Kasumi-1 (cell line): ENCODE measurements at places on chromosomes 3 and 15.

DNA sequence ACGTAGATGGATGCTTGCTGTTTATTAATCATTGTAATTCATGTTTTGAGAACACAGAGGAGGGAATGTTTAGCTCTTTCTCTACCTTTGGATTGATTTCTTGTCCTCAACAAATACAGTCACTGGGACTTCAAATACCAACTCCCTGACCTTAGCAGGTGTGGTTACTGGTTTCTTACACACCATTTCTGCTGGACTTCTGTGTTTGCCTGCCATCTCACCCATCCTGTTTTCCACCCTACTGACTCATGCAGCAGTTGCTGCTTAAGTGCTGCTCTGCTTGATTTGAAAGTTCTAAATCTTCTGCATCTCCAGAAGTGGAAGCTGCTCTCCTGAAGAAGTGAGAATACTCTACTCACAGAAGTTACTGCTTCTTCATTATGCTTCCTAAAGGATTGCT is 170.3 kb downstream of the ZPLD1 start:
- DNase-seq: no peak

- DNase-seq: no peak
These were observed 489.0 kb upstream of the CDIN1 start for GRCh38 chr15:36090286-36090946.

- DNase-seq: no peak
These were observed 1.9 kb downstream of the ROBO2 start for GRCh38 chr3:77041811-77042210.

- DNase-seq: peak; percentile 79
These were observed 56.4 kb downstream of the RPL39L start for GRCh38 chr3:187082758-187083375.

DNA sequence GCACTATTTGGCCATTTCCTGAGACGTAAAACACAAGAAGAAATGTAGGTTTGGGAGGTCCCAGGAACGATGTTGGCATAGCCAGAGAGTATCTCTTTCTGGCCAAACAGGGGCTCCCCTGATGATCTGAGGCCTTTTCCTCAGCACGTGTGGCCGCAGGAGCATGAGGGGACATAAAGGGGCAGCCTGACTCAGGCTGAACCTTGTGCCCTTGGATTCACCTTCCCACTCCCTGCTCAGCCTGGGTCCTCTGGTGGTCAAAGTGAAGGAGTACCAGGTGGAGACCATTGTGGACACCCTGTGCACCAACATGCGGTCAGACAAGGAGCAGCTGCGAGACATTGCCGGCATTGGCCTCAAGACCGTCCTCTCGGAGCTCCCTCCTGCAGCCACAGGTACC is 10.6 kb downstream of the CAND2 start:
- no peak for DNase-seq

DNA sequence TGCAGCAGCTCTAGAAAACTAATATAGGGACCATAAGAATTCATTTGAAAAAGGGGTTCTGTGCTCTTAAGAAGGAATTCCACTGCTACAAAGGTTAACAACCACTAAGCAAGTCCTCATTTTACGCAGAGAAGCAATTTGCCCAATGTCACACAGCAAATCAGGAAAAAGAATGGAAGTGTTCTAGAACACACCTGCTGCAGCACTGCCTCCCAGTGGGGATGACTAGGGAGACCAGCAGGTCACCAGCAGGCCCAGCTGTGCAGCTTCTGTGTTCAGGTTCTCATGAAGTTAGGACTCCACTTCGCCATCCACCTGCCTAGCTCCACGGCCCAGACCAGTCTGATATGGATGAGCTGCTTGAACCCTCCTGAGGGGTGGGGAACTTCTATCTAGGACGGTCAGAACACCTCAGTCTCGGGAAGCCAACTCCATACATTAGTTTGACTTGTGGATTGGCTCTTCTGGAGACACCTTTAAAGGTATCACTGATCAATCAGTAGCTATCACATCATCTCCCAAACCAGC is 18.6 kb downstream of the POMGNT2 start:
- no peak for DNase-seq

GRCh38 chr3:99842826-99843589 is 25.3 kb downstream of the CMSS1 start:
- peak; percentile 77 for DNase-seq

DNA sequence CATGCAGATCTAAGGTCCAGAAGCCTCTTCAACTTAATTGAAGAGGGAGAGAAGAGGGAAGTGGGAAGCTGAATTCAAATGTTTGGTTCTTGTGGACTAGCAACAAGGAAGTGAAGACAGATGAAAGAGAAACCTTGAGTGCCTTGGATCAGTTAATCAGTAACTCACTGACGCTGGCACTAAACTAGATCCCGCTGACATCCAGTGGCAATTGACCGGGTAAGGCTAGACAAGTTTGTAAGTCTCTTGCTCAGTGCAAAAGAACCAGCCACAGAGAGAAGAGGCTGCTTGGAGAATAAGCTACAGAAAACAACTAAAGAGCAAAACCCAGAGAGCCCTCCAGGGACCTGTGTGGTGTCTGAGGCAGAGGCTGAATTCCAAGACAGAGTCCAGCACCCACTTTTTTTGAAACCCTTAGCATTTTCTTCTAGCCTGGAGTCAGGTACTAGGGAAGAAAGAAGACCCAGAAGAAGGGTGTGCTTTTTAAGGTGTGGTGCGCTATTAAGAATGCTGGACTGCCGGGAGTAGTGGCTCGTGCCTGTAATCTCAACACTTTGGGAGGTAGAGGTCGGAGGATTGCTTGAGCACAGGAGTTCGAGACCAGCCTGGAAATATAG is 6.9 kb downstream of the PLCH1 start:
- DNase-seq: peak; percentile 56

- DNase-seq: no peak
These were observed 7.5 kb upstream of the ALCAM start for GRCh38 chr3:105359098-105359762.

DNA sequence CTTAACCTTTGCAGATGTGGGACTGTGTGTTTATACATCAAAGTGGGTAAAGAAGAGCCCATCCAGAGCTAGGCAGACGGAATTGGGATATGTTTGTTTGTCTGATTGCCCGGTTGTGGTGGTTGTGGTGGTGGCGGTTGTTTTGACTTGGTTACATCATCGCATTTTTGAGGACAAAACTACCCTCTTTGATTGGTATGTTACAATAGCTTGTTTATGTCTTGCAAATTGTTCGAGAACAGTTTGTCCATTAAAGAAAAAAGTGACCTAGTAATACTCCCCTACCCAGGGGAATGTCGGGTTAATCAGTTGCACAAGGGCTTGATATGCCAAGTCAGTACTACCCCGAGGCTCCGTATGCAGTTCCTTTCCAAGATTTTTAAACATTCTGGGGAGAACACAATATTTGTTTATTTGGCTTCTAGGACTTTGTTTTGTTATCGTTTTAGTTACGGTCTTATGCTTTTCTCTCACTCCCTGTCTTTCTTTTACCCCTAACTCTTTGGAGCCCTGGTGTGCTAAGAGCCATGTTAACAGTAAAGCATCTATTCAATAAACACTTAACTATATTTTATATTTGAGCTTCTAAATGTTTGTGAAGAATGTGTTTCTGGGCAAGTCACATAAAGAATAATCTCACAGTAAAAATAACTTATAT is 315.4 kb downstream of the LPP start:
- no peak for DNase-seq

DNA sequence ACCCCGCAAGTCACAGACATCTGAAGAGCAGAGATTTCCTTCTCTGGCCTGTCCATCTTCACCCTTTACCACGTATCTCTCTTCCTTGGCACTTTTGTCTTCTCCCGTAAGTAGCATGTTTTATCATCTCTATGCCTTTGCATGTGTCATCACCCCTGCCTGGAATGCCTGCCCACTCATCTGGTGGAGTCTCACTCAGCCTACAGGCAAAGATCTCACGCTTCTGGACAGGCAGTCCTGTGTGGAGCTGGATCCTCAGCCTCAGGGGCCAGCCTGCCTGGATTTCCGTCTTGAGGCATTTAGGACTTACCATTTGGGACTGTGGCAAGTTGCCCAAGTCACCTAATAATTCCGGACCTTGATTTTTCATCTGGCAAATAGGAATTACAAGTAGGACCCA is 114.3 kb upstream of the CACNA2D3 start:
- no peak for DNase-seq

- DNase-seq: no peak
These were observed 382.4 kb downstream of the SHQ1 start for GRCh38 chr3:72465853-72466252.

GRCh38 chr3:184772667-184773272 is 39.2 kb upstream of the VPS8 start:
- no peak for DNase-seq

DNA sequence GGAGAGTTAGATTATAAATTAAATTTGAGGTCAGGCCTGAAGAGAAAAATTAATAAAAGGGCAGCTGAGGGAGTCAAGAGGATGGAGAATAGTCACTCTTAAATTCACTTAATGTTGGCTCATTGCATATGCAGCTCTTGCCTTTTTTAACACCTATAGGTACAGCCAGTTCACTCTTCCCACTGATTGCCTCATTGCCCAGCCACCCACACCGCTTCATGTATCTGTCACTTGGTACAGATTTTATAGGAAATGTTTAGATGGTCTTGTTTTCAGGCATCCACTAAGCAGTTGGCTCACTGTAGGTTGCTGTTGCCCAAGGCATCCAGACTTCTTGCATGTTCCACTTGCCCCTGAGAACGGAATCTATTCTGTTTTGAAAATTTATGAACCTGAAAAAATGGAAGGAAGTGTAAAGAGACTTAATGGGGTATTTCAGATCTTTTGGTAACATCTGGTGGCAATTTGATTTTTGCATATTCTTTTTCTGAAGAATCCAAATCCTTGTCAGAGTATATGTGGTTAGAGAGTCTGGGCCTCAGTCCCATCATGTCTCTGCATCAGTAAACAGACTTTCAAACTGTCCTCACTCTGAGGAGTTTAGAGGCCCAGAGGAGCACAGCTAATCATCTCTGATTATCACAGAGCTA is 151.9 kb downstream of the RBPMS2 start:
- DNase-seq: no peak

GRCh38 chr3:152174876-152175527 is 93.7 kb upstream of the MBNL1 start:
- DNase-seq: no peak

- DNase-seq: no peak
These were observed 27.5 kb downstream of the AQP9 start for GRCh38 chr15:58165661-58166060.

DNA sequence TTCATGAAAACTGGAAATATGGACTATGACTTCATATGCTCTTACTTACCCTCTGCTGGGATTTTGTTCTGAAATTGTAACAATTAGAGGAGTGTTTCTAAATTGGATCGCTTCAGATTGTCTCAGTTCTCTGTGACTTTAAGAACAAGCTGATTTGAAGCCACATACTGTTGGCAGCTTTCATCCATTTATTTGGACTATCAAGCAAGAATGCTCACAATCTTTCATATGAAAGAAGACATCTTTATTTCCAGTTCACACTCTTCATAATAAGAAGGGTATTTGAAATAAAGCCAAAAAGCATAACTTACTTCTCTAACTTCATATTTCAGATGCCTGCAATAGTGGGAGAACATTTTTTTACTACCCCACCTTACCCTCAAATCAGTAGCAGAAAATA is 491.6 kb upstream of the TPRG1 start:
- DNase-seq: no peak

GRCh38 chr3:72957297-72957696 is 39.3 kb upstream of the PPP4R2 start:
- DNase-seq: no peak

- DNase-seq: no peak
These were observed 47.1 kb upstream of the ANKRD28 start for GRCh38 chr3:15844889-15845288.

GRCh38 chr3:24222165-24222805 is 272.4 kb downstream of the THRB start:
- peak; percentile 12 for DNase-seq

- DNase-seq: no peak
These were observed 285.7 kb downstream of the CADM2 start for GRCh38 chr3:85244519-85244918.

- no peak for DNase-seq
These were observed 63.3 kb upstream of the TPM1 start for GRCh38 chr15:62979252-62979651.

GRCh38 chr3:142586803-142587406 is 8.4 kb upstream of the ATR start:
- peak; percentile 80 for DNase-seq

- no peak for DNase-seq
These were observed 1020.5 kb upstream of the CFAP20DC start for GRCh38 chr3:60070366-60070765.

DNA sequence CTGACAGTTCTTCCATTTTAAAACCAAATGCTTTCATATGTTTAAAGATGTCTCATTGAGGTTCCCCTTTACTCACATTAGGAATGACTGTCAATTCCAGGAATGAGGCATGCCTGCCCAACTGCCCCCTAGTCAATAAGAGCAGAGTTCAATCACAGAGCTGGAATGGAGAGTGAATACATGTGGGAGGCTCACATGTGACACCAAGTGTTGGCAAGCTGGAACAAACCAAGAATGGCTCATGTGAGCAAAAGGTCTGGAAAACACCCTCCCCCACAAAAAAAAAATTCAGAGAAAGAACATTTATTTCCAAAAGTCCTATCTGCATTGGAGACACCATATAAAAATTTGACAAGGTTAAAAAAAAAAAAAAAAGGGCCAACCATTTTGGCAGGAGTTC is 3.7 kb downstream of the PBRM1 start:
- DNase-seq: peak; percentile 36

- DNase-seq: no peak
These were observed 122.1 kb upstream of the TPRG1 start for GRCh38 chr3:189049458-189050236.

GRCh38 chr3:180306155-180306554 is 269.4 kb upstream of the PEX5L start:
- no peak for DNase-seq

DNA sequence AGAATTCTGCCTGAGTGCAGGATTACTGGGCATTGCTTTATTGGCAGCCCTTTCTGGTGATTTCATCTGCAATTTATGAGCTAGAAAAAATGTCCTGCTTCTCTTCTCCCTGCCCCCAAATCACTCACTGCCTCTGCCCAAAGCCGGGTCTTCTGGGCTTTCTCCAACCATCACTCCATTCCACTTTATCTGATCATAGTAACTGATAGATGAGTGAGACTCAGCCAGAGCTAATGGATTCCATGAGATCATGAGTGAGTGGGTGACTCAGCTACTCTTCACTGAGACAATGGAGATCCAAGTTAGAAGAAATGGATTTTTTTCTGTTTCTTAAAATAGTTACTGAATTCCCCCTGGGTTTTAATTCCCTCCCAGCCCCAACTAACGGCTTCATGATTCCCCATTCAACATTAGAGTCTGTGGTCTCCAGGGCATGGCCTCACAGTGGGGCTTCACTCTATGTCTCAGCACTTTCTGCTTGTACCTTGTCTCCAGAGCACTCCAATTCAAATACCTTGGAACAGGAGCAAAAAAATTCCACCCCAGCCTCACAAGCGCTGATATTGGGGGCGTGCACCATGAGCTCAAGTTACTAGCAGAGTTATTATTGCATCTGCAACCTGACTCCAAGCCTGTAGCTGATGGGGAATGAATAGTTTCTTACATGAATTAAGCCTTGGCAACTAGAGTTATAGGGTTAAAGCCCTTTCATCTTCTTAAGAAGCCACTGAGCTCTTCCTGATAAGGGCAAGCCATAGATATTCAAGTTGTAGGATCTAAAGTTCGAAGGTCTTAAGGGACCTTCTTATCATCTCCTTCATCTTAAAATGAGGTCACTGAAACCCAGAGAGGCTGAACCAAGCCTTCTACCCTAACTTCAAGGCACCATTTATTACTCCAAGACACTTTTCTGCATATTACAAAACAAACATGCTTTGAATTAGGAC is 85.9 kb downstream of the AGBL1 start:
- no peak for DNase-seq

GRCh38 chr3:12513694-12514446 is 29.6 kb downstream of the TSEN2 start:
- no peak for DNase-seq

GRCh38 chr3:98892263-98892662 is 9.2 kb downstream of the DCBLD2 start:
- DNase-seq: no peak
